ENCODE measurements at places on chromosomes 3 and 15. TPM values are rescaled to one million over a fixed set of nuclear protein-coding genes. Genes with fewer than 3 reads are reported as not detected.

The PATL2 gene
- 1.2 TPM for total RNA-seq

The KBTBD13 gene
- total RNA-seq, result not detected

The IMPG2 gene
- total RNA-seq, result 0.96 TPM

The SIDT1 gene
- total RNA-seq, result 0.78 TPM

The BUB1B gene
- 1.1 TPM for total RNA-seq

Data from gastroesophageal sphincter (tissue), 4 donors.